ENCODE measurements at places on chromosomes 16 and 17.

DNA sequence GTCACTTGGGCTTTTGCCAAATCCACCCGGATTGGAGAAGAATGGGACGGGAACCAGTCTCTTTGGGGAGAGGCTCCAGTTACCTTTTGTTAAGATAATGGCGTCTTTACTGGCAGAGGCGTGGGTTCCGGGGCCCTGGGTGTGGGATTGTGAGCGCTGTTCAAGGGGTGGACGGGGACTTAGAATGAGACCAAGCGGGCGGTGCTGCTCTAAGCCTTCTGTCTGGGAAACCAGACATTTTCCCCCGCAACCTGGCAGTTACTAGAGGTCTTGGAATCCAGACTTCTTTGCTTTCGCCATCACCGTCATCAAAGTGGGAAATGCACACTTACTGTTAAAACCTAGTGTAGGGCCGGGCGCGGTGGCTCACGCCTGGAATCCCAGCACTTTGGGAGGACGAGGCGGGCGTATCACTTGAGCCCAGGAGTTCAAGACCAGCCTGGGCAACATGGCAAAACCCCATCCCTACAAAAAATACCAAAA lies 706 bp downstream of the TEN1 start:
- DNase-seq = peak; percentile 26

- peak; percentile 69 for DNase-seq
Measured at GRCh38 chr17:28726226-28726626, at the start of gene TLCD1. TSS of gene TLCD1 (minus strand) at chr17:28726233. CDS start at chr17:28726097, 136 bp downstream.

- DNase-seq = no peak
Measured at GRCh38 chr17:73278465-73279453, 17.1 kb upstream of the CPSF4L start.

DNA sequence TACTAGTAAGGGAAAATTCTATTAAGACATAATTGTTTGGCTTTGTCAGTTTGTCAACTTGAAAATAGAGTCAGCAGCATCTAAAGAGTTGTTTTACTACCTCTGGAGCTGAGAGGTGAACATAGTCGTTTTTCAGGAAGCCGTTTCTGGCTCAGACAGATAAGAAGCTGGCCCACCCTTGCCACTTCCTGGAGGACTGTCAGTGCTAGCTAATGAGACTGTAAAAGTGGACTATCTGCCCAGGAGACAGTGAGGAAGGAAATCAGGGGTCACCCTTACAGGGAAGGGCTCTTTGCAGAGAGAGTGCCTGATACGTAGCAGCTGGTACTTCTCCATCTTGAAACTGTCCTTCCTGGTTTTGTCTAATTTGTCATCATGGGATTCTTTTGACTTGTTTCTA lies 328.7 kb downstream of the WWOX start:
- DNase-seq = no peak

DNA sequence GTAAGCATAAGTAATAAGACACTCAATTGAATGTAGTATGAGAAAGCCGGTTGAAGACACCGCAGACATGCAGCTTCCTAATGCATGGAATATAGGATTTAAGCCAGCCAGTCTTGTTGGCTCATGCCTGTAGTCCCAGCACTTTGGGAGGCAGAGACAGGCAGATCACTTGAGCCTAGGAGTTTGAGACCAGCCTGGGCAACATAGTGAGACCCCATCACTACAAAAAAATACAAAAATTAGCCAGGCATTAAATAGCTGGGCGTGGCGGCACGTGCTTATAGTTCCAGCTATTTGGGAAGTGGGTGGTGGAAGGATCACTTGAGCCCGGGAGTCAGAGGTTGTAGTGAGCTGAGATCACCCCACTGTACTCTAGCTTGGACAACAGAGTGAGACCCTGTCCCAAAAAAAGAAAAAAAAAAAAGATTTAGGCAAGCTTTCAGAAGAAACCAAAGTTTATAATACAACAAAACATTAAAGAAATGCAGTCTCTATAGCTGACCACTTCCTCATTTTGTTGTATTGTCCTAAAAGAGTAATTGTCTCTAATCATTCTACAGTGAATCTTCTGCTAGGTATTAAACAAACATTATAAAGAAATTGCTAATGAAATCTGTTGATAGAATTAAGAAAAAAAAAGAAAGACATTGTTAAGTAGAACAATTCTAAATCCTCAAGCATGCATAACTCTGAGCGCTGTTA lies 68.6 kb upstream of the KIFC3 start:
- DNase-seq = no peak

- no peak for DNase-seq
Measured at GRCh38 chr17:75889454-75889853, 7.3 kb downstream of the TRIM65 start.

- DNase-seq = no peak
Measured at GRCh38 chr17:33199571-33200510, 93.3 kb downstream of the ASIC2 start.

DNA sequence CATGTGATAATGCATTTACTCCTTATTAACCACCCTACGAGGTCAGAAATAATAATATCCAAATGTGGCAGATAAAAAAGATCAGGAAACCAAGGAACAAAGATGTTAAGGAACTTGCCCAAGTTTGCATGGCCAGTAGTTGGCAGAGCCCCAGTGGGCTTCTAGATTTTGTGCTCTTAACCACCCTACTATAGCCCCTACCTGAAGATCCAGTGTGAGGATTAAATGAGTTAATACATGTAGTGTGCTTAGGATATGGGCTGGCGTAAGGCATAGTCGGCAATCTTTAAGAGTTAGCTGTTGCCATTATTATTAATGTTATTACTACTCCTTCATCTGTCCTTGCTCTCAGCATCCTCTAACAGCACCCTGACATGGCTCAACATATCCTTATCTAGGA lies 153.4 kb downstream of the SDK2 start:
- DNase-seq = no peak

DNA sequence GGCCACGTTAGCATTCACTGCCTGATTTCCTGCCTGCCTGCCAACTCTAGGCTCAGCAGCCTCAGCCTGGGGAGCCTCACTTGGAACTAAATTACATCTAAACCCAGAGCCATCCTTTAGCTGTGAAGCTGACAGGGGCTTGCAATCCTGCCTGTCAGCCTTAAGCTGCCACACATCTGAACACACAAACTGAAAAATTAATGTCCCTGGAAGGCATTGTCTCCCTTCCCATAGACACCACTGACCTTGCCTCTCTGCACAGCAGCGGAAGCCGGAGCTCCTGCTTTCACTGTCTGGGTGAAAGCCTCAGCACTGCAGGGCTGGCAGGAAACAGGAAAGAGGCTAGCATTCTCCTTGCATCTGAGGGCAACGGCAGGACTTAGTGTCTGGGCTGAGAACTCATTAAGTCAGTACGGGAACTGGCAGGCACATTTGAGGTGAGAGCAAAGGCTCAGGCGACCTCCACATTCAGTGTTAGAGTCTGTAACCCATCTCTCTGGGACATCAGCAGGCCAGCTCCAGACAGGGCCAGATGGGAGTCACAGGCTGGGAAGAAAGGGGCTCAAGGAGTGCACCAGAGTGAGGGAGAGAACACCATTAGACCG lies 452.4 kb upstream of the C16orf82 start:
- no peak for DNase-seq

- DNase-seq = no peak
Measured at GRCh38 chr16:1345087-1345486, 6.6 kb downstream of the TSR3 start.

All from NK-92 treated with Interleukin-12 subunit alpha and Interleukin-12 subunit beta, amount 100 ng/mL, for 24 hours (cell line).